ENCODE measurements at places on chromosomes 12 and 14. TPM values are rescaled to one million over a fixed set of nuclear protein-coding genes. Genes with fewer than 3 reads are reported as not detected.

The TAS2R30 gene
- total RNA-seq: 8.1 TPM

The PRPH gene
- total RNA-seq: 3.7 TPM

The PIGH gene
- 21.6 TPM for total RNA-seq

The OLR1 gene
- total RNA-seq: 33.1 TPM

The SLC25A21 gene
- 1.4 TPM for total RNA-seq

The LALBA gene
- total RNA-seq: not detected

The MARK3 gene
- total RNA-seq: 104 TPM

The EXOC3L4 gene
- 3.3 TPM for total RNA-seq

The SMAGP gene
- total RNA-seq: 6.2 TPM

The KRT75 gene
- total RNA-seq: not detected

The OAS1 gene
- total RNA-seq: 19.3 TPM

The RILPL2 gene
- total RNA-seq: 5.3 TPM

The CCDC198 gene
- total RNA-seq: not detected

The ART4 gene
- total RNA-seq: 0.80 TPM

The ADAMTS20 gene
- not detected for total RNA-seq

The KRT71 gene
- total RNA-seq: not detected

The RNASE3 gene
- 0.71 TPM for total RNA-seq

The NOXRED1 gene
- total RNA-seq: 1.0 TPM

The PLEKHD1 gene
- not detected for total RNA-seq

The TMEM229B gene
- total RNA-seq: 2.9 TPM

The TGM1 gene
- 13.2 TPM for total RNA-seq

The ACSS3 gene
- 41.2 TPM for total RNA-seq

The ACRBP gene
- total RNA-seq: 1.9 TPM

The FOXJ2 gene
- 29.9 TPM for total RNA-seq

The SIVA1 gene
- 56.6 TPM for total RNA-seq

The MGST1 gene
- 80.6 TPM for total RNA-seq

The C12orf42 gene
- total RNA-seq: 0.89 TPM

The FGF23 gene
- not detected for total RNA-seq

The GLIPR1L1 gene
- not detected for total RNA-seq

The FERMT2 gene
- 210 TPM for total RNA-seq

The NRXN3 gene
- total RNA-seq: 38.1 TPM

The NANOG gene
- total RNA-seq: 0.31 TPM

The LDHB gene
- 289 TPM for total RNA-seq

The C1R gene
- total RNA-seq: 628 TPM

The CCDC60 gene
- total RNA-seq: not detected

The LRRC23 gene
- 13.4 TPM for total RNA-seq

The NAV3 gene
- total RNA-seq: 50.9 TPM

The SERPINA10 gene
- total RNA-seq: not detected

The DPY19L2 gene
- 28.3 TPM for total RNA-seq

The ABHD12B gene
- total RNA-seq: not detected

The C12orf75 gene
- total RNA-seq: 35.7 TPM

The ATF1 gene
- 44.2 TPM for total RNA-seq

The ALDH2 gene
- total RNA-seq: 75.3 TPM

The APOLD1 gene
- 41.1 TPM for total RNA-seq

The GPR84 gene
- 0.53 TPM for total RNA-seq

The FKBP11 gene
- total RNA-seq: 17.8 TPM

The TPH2 gene
- not detected for total RNA-seq

The HOXC5 gene
- 5.6 TPM for total RNA-seq

The ZDHHC22 gene
- total RNA-seq: not detected

The MAP1LC3B2 gene
- total RNA-seq: 4.4 TPM

The C14orf132 gene
- 18.7 TPM for total RNA-seq

The PMCH gene
- total RNA-seq: not detected

The GYS2 gene
- 0.27 TPM for total RNA-seq

The RASAL1 gene
- total RNA-seq: 8.6 TPM

The BATF gene
- 1.7 TPM for total RNA-seq

The CLMN gene
- 41.8 TPM for total RNA-seq

The RNF212B gene
- not detected for total RNA-seq

The SIX1 gene
- 5.2 TPM for total RNA-seq

The LBHD2 gene
- not detected for total RNA-seq

The OR6C2 gene
- not detected for total RNA-seq
